Activated naive CD8-positive, alpha-beta T cell treated with anti-CD3 and anti-CD28 coated beads for 36 hours (primary cell): ENCODE measurements at places on chromosomes 7 and 10. TPM values are rescaled to one million over a fixed set of nuclear protein-coding genes. Genes with fewer than 3 reads are reported as not detected.

- no peaks in the 10 kb centered on the region for H3K36me3 ChIP-seq
- H3K4me1 ChIP-seq: no peaks in the 10 kb centered on the region
- H3K27ac ChIP-seq: no peak overlapping the region
These were observed 332.1 kb downstream of the WDR11 start for GRCh38 chr10:121183236-121183635.

- no peak overlapping the region for H3K27ac ChIP-seq
- H3K4me3 ChIP-seq: no peak overlapping the region
- no peak for DNase-seq
- H3K36me3 ChIP-seq: no peaks in the 10 kb centered on the region
These were observed 277.4 kb upstream of the PHYHIPL start for GRCh38 chr10:58898854-58899573.

DNA sequence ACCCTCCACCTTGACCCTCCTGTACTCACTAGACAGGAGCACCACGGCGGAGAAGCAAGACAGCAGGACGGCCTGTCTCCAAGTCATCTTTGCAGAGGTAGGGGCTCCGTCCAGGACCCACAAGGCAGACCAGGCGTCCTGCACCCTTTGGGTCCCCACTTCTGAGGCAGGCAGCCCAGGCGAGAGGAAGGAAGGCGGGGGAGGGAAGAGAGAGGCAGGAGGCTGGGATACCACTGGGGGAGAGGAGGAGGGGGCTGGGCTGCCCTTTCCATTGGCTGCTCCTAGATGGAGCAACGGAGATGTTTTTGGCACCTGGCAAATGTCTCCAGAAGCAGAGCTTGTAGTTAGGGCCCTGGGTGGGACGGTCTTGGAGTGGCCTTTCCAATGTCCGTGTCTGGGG, at the start of gene UCMA:
TSS of gene UCMA (minus strand) at position 203 of the 400 bp plus-strand sequence. CDS start at position 87, 116 bp downstream.
- no peak for DNase-seq
- H3K4me1 ChIP-seq: no peaks in the 10 kb centered on the region
- H3K27me3 ChIP-seq: no peaks in the 10 kb centered on the region
- no peak within 1 kb of the TSS for H3K27ac ChIP-seq
- H3K4me3 ChIP-seq: no peak within 1 kb of the TSS

DNA sequence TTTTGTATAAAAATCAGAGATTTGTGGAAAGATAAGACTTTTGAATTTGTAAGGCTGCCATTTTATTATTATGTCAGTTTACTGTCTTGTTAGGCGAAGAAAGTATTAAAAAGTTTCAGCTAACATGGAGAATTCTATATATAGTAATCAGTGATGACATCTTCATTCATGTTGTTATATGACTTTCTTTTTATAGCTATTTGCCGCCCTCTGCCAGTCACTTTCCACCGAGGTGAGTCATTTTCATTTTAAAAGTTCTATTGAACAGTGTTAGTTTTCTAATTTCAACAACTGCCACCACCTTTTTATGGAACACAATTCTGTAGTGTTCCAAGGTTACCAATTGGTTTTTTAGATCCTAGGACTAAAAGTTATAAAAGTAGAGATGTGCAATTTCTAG, 11.8 kb downstream of the CUTC start:
- peaks cover 20% of the 10 kb centered on the region for H3K4me1 ChIP-seq
- no peaks in the 10 kb centered on the region for H3K27me3 ChIP-seq
- H3K4me3 ChIP-seq: no peak overlapping the region
- H3K27ac ChIP-seq: no peak overlapping the region

The CPA2 gene
- not detected for total RNA-seq

The SLC13A4 gene
- total RNA-seq: not detected
